ENCODE measurements at places on chromosomes 3 and 15. TPM values are rescaled to one million over a fixed set of nuclear protein-coding genes. Genes with fewer than 3 reads are reported as not detected.

- H3K27me3 ChIP-seq = no peaks in the 10 kb centered on the region
- H3K4me3 ChIP-seq = peak overlapping the region; percentile 3
- H3K36me3 ChIP-seq = no peaks in the 10 kb centered on the region
- peak overlapping the region; percentile 0 for H3K27ac ChIP-seq
These were observed 69.4 kb downstream of the SRGAP3 start for GRCh38 chr3:9179826-9180763.

- peaks cover 2% of the 10 kb centered on the region for H3K4me1 ChIP-seq
- no peaks in the 10 kb centered on the region for H3K27me3 ChIP-seq
- H3K36me3 ChIP-seq = no peaks in the 10 kb centered on the region
- peak; percentile 17 for DNase-seq
- no peak overlapping the region for H3K4me3 ChIP-seq
These were observed 8.3 kb downstream of the PSTPIP1 start for GRCh38 chr15:77002954-77003912.

- no peak for DNase-seq
- H3K36me3 ChIP-seq = no peaks in the 10 kb centered on the region
- peaks cover 8% of the 10 kb centered on the region for H3K4me1 ChIP-seq
- H3K27me3 ChIP-seq = no peaks in the 10 kb centered on the region
- H3K27ac ChIP-seq = no peak overlapping the region
- H3K4me3 ChIP-seq = no peak overlapping the region
These were observed 21.7 kb downstream of the PARP16 start for GRCh38 chr15:65264863-65265430.

- no peak for DNase-seq
- H3K4me1 ChIP-seq = no peaks in the 10 kb centered on the region
- H3K36me3 ChIP-seq = no peaks in the 10 kb centered on the region
- no peak overlapping the region for H3K27ac ChIP-seq
- H3K27me3 ChIP-seq = no peaks in the 10 kb centered on the region
- H3K4me3 ChIP-seq = no peak overlapping the region
These were observed 339.7 kb upstream of the NR2F2 start for GRCh38 chr15:95990833-95991232.

- H3K27ac ChIP-seq = no peak overlapping the region
- no peaks in the 10 kb centered on the region for H3K27me3 ChIP-seq
These were observed 5.4 kb downstream of the IQCF6 start for GRCh38 chr3:51773529-51774056.

GRCh38 chr3:69540706-69541581, 155.1 kb upstream of the FRMD4B start:
- peak overlapping the region; percentile 70 for H3K27ac ChIP-seq
- no peaks in the 10 kb centered on the region for H3K36me3 ChIP-seq
- peak overlapping the region; percentile 77 for H3K4me3 ChIP-seq
- DNase-seq = no peak
- peaks cover 3% of the 10 kb centered on the region for H3K4me1 ChIP-seq

DNA sequence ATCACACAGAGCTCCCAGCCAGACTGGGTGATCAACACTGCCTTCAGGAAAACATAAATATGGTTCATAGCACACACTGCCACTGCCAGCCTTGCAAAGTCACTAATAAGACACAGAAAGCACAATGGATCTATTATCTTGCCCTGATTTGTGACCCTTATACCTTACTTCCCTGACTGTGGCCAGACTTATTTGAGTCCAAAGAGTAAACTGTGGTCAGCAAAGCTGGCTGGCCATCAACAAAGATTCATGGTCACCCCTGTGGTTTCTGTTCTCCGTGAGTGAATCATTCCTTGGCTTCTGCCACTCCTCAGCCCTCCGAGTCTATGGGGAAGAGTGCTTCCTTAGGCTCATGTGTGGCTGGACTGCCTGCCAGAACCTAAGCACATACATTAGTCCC, 437.7 kb downstream of the RAP2B start:
- no peaks in the 10 kb centered on the region for H3K36me3 ChIP-seq
- no peaks in the 10 kb centered on the region for H3K4me1 ChIP-seq
- DNase-seq = no peak

- no peaks in the 10 kb centered on the region for H3K36me3 ChIP-seq
- H3K4me3 ChIP-seq = no peak overlapping the region
- no peaks in the 10 kb centered on the region for H3K27me3 ChIP-seq
These were observed 500.2 kb upstream of the NR2F2 start for GRCh38 chr15:95830281-95830680.

DNA sequence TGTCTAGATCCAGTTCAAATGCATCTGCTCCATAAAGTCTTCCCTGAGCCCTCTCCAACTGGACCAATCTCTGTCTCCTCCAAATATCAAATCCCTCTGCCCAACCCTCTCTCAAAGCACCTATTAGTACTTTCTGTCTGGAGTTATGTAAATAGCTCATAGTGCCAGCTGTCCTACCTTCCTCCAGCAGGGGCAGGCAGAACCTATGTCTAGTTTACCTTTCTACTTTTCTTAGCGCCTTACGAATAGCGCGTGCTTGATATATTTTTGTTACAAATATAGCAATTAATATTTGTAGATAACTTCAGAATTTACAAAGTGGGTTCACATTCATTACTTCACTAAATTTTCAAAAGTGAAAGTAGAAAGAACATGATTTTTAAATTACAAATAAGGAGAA, 14.0 kb upstream of the CCDC80 start:
- H3K36me3 ChIP-seq = no peaks in the 10 kb centered on the region
- H3K4me3 ChIP-seq = no peak overlapping the region
- H3K4me1 ChIP-seq = peaks cover 15% of the 10 kb centered on the region
- H3K27ac ChIP-seq = peak overlapping the region; percentile 71

- H3K36me3 ChIP-seq = no peaks in the 10 kb centered on the region
- H3K27ac ChIP-seq = peak overlapping the region; percentile 82
- H3K4me1 ChIP-seq = peaks cover 37% of the 10 kb centered on the region
These were observed 667 bp downstream of the UMPS start for GRCh38 chr3:124730941-124731297.

- H3K27me3 ChIP-seq = no peaks in the 10 kb centered on the region
- H3K27ac ChIP-seq = peak overlapping the region; percentile 42
- no peak for DNase-seq
- no peaks in the 10 kb centered on the region for H3K36me3 ChIP-seq
These were observed 50.8 kb downstream of the CPN2 start for GRCh38 chr3:194300382-194300758.

DNA sequence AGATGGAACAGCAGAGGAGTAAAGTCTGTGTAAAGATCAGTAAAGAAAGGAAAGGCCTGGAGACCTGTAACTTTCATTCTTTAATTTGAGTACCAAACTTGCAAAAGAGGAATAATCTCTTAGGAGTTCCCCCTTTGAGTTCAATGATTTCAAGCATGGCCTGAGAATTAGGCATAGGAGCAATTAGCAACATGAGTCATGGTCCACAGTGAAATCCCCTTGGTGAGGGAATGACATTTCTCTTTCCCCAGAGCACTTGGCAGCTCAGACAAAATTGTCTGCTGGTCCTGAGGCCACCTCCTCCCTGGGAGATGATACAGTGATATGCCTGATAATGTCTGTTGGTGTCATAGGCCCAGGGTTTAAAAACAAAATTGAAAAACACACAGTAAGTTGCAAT, 81.4 kb upstream of the CRBN start:
- H3K27me3 ChIP-seq = no peaks in the 10 kb centered on the region
- DNase-seq = no peak
- H3K36me3 ChIP-seq = no peaks in the 10 kb centered on the region
- H3K4me3 ChIP-seq = no peak overlapping the region
- H3K4me1 ChIP-seq = no peaks in the 10 kb centered on the region

GRCh38 chr3:53026382-53027162, 19.3 kb downstream of the SFMBT1 start:
- H3K36me3 ChIP-seq = no peaks in the 10 kb centered on the region
- no peak overlapping the region for H3K27ac ChIP-seq
- H3K4me1 ChIP-seq = no peaks in the 10 kb centered on the region
- no peak overlapping the region for H3K4me3 ChIP-seq

DNA sequence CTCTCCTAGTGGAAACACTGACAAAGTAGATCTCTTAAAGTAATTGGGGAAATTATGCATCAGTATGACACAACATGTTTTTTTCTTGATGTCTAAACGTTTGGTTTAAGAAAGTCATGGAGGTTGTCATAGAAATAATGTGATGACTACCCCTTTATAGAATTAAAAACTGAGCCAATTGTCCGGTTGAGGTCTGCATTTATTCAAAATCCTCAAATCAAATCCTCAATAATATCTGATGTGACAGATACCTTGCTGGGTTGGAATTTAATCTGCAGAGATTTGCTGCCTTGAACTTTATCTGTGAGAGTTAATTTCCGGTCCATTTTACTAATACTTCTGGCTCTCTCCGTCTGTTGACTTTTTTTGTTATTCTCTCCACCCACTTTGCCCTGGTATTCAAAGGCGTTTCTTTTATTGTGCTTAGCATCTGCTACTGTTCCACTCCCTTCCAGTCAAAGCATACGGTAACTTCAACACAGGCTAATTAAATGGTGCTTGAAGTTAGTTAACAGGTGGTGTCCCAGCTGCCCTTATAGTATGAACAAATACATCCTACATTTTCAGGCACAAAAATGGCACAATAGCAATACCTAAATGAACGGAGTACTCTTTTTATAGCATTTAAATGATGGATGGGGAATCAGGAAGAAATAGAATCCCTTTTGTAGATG, 628.3 kb downstream of the ROBO1 start:
- no peak overlapping the region for H3K4me3 ChIP-seq
- no peaks in the 10 kb centered on the region for H3K27me3 ChIP-seq
- H3K27ac ChIP-seq = no peak overlapping the region
- DNase-seq = no peak

DNA sequence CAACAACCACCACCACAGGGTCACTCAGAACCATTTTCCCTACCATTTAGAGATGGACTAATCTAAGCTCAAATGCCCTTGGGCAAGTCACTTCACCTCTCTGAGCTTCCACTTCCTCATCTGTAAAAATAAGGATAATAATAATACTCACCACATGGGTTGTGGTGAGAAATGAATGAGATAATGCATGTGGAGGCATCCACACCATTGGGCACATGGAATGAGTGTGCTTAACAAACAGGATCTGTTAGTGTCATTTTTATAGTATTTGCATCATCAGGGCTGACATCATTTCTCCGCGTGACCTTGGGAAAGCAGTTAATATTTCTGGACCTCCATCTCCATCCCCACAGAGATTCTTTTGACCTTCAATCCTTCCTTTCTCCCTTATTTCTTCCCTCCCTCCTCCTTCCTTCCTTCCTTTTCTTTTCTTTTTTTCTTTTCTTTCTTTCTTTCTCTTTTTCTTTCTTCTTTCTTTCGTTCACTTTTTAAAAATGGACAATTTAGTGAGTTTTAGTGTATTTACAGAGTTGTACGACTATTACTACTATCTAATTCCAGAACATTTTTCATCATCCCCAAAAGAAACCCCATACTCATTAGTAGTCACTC, 7.7 kb upstream of the RFT1 start:
- H3K4me3 ChIP-seq = no peak overlapping the region
- no peaks in the 10 kb centered on the region for H3K36me3 ChIP-seq
- DNase-seq = no peak
- no peak overlapping the region for H3K27ac ChIP-seq

DNA sequence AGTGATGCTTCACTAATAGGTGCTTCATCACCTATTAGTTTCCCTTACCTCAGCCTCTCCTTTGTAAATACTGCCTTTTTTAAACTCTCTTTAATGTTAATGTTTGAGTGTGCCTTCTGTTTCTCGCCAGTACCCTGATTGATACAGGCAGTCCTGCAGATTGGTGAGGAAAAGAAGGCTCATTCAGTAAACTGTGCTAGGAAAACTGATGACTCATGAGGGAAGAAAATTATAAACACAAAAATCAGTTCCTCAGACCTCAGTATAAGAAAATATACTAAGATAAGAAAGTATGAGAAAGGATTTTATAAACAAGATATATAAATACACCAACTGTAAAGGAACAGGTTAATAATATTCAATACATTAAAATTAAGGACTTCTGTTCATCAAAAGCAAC, 54.8 kb upstream of the OXTR start:
- no peaks in the 10 kb centered on the region for H3K27me3 ChIP-seq
- H3K27ac ChIP-seq = no peak overlapping the region
- no peaks in the 10 kb centered on the region for H3K36me3 ChIP-seq
- no peaks in the 10 kb centered on the region for H3K4me1 ChIP-seq
- no peak for DNase-seq

DNA sequence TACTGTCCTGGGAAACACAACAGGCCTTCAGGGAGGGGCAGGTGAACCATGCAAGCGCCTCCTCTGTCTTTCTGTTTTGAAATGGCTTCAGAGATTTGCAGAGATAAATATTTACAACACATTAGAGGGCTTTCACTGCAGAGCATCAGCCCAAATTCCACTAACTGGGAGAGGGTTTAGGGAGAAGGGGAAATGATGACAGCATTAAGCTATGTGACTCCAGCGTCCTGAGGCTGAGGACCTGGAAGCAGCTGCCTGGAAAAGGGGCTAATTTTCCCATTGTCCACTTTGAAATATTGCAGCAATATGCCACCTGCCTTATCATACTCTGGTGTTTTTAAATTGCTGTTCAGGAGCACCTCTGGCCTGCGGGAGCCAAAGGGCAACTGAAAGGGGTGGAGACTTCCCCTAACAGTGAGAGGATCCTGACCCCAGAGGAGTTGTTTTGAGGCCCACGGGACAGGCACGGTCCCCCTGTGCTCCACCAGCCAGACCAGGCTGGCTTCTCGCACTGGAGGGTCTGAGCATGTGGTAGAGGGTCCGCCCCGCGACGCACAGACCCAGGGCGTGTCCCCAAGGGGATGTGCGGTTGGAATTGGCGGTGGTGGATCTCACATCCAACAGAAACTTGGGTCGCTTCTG, 110.6 kb downstream of the XXYLT1 start:
- no peak overlapping the region for H3K4me3 ChIP-seq
- peaks cover 68% of the 10 kb centered on the region for H3K4me1 ChIP-seq
- peak overlapping the region; percentile 90 for H3K27ac ChIP-seq
- no peaks in the 10 kb centered on the region for H3K36me3 ChIP-seq
- H3K27me3 ChIP-seq = no peaks in the 10 kb centered on the region
- DNase-seq = no peak

GRCh38 chr3:187744169-187745151, 808 bp downstream of the BCL6 start:
- no peaks in the 10 kb centered on the region for H3K27me3 ChIP-seq
- peak overlapping the region; percentile 96 for H3K27ac ChIP-seq
- no peaks in the 10 kb centered on the region for H3K36me3 ChIP-seq
- peaks cover 17% of the 10 kb centered on the region for H3K4me1 ChIP-seq
- peak overlapping the region; percentile 77 for H3K4me3 ChIP-seq

- no peaks in the 10 kb centered on the region for H3K27me3 ChIP-seq
- peaks cover 41% of the 10 kb centered on the region for H3K4me1 ChIP-seq
- no peaks in the 10 kb centered on the region for H3K36me3 ChIP-seq
- no peak overlapping the region for H3K4me3 ChIP-seq
These were observed 32.4 kb upstream of the SLC6A6 start for GRCh38 chr3:14369675-14370669.

- peak overlapping the region; percentile 46 for H3K27ac ChIP-seq
- no peak for DNase-seq
- no peaks in the 10 kb centered on the region for H3K27me3 ChIP-seq
- no peaks in the 10 kb centered on the region for H3K36me3 ChIP-seq
These were observed 459.9 kb upstream of the MCTP2 start for GRCh38 chr15:93771196-93772030.

- no peaks in the 10 kb centered on the region for H3K36me3 ChIP-seq
- H3K27ac ChIP-seq = no peak overlapping the region
- no peak overlapping the region for H3K4me3 ChIP-seq
- no peak for DNase-seq
- no peaks in the 10 kb centered on the region for H3K4me1 ChIP-seq
- H3K27me3 ChIP-seq = no peaks in the 10 kb centered on the region
These were observed 69.1 kb upstream of the CACNA2D3 start for GRCh38 chr3:54053211-54053610.

RASL12 gene
- 3.2 TPM for total RNA-seq

CPEB1 gene
- 0.13 TPM for total RNA-seq

PRR23C gene
- not detected for total RNA-seq

TTLL13 gene
- total RNA-seq = not detected

C2CD4A gene
- 0.19 TPM for total RNA-seq

ESYT3 gene
- 0.57 TPM for total RNA-seq

MUC13 gene
- not detected for total RNA-seq

RTF1 gene
- total RNA-seq = 41.6 TPM

RAB6B gene
- total RNA-seq = 1.0 TPM

PLSCR5 gene
- total RNA-seq = not detected

PARP15 gene
- 0.08 TPM for total RNA-seq
